Fibroblast of skin of right biceps (primary cell): ENCODE measurements at places on chromosomes 2 and 18.

GRCh38 chr18:1057367-1057766, 152.7 kb downstream of the ADCYAP1 start:
- DNase-seq: no peak

- DNase-seq: no peak
Measured at GRCh38 chr18:12397793-12398192, 9.9 kb upstream of the PRELID3A start.

DNA sequence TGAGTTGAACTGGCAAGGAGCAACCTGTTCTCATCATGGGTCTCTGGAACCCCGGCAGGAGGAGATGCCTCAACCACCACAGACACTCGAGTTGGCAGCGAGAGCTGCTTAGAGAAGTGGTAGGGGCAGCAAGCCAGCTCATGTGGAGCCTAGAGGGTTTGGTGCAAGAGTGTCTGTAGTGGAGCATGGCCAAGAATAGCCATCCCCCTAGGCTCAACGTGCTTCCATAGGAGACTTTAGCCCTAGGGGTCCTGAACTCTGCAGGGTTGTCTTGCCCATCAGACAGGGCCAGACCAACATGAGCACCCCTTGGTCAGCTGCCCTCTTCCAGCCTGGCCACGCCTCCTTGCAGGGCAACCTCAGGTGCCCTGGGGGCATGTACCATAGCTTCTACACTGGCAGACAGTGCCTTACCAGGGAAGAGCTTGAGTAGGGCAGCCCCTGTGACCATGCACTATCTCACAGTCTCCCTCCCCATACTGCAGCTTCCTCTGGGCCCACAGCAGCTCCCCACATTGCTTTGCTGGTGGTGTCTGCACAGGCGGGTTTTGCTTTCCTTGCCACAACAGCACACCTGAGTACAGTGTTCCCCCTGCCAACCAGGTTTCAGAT, 187.1 kb downstream of the EXOC6B start:
- DNase-seq: no peak

DNA sequence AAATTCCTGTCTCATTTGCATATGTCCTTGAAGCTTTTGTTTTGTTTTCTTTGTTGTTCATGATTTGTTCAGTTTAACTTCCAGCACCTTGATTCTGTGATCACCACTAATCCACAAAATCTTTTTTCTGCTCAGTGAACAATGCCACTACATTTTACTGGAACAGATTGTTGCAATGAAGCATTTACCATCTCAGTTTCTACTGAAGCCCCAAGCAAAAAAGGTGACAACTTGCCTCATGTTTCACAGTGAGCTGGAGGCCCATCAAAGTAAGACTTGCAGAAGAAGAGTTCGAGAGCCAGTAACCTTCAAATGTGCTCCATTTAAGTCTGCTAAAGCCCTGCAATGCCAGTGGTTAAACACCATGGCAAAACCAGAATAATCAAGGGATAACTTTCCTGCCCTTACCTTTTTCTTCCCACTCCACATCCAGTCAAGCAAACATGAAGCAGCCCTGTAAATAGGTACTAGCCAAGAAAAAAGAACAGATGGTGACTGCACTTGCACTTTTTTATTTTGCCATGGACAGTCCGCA, 25.7 kb upstream of the PDE1A start:
- DNase-seq: no peak

GRCh38 chr2:222672068-222672401, 577 bp downstream of the MOGAT1 start:
- no peak for DNase-seq

DNA sequence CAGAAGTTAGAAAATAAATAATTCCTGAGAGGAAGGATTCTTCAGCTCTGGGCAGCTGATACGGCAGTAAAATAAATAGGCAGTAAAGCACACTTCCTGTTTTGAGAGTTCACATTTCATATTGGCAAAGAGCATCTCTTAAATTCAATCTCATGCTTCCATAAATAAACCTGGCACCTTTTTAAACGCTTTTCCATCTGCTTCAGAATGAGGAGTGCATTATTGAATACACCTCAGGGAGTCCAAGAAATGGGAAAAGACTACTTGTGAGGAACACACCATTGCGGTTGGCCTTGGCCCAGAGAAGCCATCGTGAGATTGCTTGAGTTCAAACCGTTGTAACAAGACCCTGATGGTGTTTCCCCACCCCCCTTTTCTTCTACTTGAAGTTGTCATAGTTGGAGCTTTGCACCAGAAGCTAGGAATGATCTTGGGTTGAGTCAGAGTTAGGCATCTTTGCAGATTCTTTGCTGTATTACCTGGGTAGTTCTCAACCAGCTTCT, 123.9 kb downstream of the RDH14 start:
- DNase-seq: peak; percentile 79
